Neural progenitor cell (in vitro differentiated cells): ENCODE measurements at places on chromosomes 6 and 20.

DNA sequence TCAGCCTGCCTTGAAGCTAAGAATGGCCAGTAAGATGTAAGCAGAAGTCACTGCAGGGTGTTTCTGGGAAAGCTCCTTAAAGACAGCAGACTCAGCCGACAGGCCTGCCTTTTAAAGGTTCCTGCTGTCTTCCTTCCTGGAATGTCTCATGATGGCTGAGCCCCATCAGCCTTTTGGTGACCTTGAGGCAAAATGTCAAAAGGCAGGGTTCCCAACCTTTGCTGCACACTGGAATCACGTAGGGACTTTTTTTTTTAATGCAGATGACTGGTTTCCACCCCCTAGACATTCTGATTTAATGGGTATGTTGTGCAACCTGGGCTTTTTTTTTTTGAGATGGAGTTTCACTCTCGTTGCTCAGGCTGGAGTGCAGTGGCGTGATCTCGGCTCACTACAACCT, 11.6 kb downstream of the MDGA1 start:
- no peak for DNase-seq

- no peak for DNase-seq
Observed at GRCh38 chr6:158892266-158892665, 73.1 kb upstream of the EZR start.

DNA sequence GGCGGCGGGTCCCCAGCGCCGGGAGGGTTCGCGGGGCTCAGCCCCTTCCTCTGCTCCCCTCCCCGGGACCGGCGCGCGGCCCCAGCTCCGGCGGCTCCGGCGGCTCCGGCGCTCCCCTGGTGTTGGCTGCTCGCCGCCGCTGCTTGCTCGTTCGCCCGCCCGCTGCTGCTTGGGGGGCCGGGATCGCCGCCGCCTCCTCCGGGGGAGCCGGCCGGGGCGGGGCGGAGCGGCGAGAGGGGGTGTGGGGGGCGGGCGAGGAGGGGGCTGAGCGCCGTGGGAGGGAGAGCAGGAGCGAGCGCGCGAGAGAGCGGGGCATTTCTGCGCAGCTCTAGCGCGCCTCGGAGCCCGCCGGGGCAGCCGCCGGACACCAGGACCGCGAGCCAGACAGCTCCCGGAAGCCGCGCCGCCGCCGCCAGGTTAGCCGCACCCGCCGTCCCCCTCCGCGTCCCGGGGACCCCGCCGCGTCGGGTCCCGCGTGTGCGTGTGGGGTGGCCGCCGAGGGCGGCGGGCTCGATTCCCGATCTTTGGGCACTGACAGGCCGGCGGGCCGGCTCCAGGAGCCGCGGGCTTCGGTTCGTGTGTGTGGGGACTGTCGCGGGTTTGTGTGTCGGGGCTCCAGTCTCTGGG, 62.0 kb upstream of the EPB41L1 start:
- DNase-seq, result peak; percentile 84

DNA sequence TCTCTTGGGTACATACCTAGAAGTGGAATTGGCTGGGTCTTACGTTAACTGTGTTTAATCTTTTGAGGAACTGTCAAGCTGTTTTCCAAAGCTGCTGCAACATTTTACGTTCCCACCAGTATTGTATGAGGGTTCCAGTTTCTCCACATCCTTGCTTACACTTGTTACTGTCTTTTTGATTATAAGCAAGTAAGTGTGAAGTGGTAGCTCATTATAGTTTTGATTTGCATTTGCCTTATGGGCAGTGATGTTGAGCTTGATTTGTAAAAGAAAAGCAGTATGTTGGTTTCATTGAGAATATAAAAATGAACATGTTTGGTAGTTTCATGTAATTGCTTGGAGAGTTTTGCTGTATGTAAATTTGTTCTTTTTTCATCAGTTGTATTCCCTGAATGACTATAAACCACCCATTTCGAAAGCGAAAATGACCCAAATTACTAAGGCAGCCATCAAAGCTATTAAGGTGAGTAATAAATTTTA, 40.4 kb downstream of the SCAF8 start:
- DNase-seq, result no peak

DNA sequence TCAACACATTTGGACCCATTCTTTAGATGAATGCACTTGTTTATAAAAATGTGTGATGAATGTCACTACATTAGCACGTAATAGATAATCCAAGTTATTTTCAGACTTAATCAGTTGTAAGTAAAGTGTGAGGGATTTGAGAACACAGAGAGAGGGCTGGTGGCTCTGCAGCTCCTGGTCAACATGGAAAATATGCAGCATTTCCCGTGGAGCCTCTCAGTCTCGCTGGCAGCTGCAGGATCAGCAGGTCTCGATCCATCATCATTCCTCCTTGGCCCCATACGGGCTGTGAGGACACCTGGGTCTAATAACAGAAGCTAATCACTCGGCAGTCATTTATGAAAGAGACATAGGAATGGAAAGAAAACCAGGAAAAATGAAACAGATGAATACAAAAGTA, 390.2 kb downstream of the PRKN start:
- DNase-seq, result no peak
